ENCODE measurements at places on chromosomes 6 and 20. TPM values are rescaled to one million over a fixed set of nuclear protein-coding genes. Genes with fewer than 3 reads are reported as not detected.

Gene LTA
- total RNA-seq: 0.12 TPM

Gene ELOVL4
- total RNA-seq: 1.6 TPM

Gene SLC22A3
- total RNA-seq: 40.2 TPM

Gene OSER1
- 53.3 TPM for total RNA-seq

Gene ARMH2
- not detected for total RNA-seq
